Effector CD4-positive, alpha-beta T cell (primary cell): ENCODE measurements at places on chromosomes 16 and 17.

- no peak for DNase-seq
Observed at GRCh38 chr17:19958023-19958422, 19.6 kb downstream of the AKAP10 start.

- DNase-seq, result no peak
Observed at GRCh38 chr16:28098959-28099945, 35.7 kb upstream of the GSG1L start.

DNA sequence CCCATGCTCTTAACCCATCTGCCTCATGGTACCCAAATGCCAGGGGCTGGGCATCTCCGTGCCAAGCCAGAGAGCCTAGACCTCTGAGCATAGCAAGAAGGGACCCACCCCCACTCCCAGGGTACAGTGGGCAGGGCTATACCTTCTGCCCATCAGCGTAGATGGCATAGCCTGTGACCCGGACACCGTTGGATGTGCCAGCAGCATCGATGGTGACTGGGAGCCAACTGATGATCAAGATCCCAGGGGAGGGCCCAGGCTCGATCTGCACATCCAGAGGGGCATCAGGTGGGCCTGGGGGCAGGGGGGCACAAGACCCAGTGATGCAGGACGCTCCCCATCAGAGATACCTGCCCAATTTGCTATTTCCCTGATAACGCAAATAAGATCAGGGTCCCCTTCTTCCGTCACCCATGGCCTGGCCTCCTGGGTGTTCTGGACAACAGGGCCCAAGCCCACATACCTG is 17.1 kb downstream of the TSPOAP1 start:
- no peak for DNase-seq

- no peak for DNase-seq
Observed at GRCh38 chr17:81350320-81350890, 44.9 kb upstream of the BAHCC1 start.

DNA sequence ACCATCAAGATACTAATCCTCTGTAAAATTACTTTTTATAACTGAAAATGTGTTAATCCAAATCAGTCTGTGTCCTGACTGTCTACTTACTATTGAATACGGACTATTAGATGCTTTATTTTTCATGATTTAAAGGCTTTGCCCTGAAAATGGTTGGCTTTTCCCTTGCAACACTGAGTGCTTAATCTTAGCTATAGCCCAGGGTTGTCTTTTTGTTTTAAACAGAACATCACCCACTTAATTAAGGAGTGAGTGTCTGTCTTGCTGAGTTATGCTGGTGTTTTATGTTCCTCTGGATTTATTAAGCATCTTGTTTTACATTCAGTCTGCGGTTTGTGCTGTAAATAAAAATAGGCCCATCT is 11.0 kb downstream of the FTO start:
- no peak for DNase-seq

DNA sequence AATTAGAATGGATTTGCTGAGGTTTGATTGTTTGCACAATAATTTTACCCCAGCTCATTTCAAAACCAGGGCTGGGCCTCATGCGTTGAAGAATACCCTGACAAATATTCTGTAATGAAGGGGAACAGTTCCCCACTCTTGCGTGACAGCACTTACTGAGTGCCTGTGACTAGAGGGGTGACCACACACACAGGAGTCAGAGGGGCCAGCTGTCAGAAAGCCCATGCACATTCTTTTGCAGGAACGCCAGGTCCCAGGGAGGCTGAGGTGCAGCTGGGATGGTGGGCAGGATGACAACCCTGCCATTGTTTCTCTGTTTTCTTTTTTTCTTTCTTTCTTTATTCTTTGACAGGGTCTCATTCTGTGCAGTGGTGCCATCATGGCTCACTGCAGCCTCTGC is 44.6 kb downstream of the SMPD3 start:
- no peak for DNase-seq

GRCh38 chr17:69597898-69598692 is 183.6 kb downstream of the MAP2K6 start:
- no peak for DNase-seq

GRCh38 chr17:51147650-51148049 is 5.7 kb upstream of the NME1 start:
- no peak for DNase-seq

GRCh38 chr16:58418601-58419000 is 26.3 kb downstream of the GINS3 start:
- DNase-seq, result no peak

GRCh38 chr17:66306446-66306845 is 4.0 kb downstream of the PRKCA start:
- no peak for DNase-seq

DNA sequence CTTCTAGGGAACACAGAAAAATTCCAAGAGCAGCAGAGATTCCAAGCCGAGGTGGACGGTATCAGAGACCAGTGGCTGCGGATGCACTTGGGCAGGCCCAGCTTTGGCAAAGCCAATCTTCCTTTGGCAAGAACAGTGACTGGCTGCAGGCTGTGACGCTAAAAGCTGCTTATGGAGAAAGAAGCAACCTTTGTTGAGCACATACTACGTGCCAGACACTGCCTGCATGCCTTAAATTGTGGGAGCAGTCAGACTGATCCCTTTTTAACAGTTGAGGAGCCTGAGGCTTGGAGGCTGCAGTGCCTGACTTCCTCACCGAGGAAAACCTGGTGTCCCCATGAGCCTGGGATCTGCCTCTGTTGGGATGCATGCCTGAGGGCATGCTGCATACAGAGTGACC is 69.0 kb upstream of the AMZ2 start:
- DNase-seq, result no peak

- DNase-seq, result no peak
Observed at GRCh38 chr16:62038646-62039045, 2.4 kb upstream of the CDH8 start.

DNA sequence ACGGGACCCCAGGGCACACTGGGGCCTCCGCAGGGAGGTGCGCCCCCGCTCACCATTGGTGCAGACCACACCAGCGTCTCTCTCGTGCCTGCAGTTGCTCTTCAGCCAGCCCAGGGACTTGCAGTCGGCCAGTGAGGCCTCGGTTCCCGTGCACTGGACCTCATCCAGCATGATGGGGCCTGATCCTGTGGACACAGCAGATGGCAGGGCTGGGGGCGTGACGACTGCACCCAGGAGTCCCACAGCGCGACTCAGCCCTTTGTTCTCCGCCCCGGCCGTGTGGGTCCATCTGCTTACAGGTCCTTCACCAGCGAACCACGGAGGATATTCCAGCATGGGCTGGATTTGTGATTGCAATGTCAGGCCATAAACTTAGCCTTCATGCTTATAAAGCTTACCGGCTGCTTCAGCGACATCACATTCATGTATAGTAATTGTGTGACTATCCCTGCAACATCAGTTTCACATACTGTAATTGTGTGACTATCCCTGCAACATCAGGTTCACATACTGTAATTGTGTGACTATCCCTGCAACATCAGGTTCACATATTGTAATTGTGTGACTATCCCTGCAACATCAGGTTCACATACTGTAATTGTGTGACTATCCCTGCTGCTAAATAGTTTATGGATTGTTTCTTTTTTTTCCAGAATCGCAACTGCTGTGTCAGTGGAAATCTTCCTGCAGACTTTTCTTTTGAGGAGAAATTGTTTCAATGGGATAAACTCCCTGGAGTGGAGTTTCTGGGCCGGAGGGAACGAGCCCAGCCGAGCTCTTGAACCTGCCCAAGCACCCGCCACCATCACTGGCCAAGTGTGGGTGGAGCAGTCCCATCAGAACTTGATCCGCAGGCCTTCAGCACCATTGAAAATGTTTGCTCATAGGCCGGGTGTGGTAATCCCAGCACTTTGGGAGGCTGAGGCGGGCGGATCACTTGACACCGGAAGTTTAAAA is 4.8 kb downstream of the LGALS3BP start:
- DNase-seq, result no peak

- DNase-seq, result no peak
Observed at GRCh38 chr16:9333469-9333868, 242.0 kb downstream of the HAPSTR1 start.

DNA sequence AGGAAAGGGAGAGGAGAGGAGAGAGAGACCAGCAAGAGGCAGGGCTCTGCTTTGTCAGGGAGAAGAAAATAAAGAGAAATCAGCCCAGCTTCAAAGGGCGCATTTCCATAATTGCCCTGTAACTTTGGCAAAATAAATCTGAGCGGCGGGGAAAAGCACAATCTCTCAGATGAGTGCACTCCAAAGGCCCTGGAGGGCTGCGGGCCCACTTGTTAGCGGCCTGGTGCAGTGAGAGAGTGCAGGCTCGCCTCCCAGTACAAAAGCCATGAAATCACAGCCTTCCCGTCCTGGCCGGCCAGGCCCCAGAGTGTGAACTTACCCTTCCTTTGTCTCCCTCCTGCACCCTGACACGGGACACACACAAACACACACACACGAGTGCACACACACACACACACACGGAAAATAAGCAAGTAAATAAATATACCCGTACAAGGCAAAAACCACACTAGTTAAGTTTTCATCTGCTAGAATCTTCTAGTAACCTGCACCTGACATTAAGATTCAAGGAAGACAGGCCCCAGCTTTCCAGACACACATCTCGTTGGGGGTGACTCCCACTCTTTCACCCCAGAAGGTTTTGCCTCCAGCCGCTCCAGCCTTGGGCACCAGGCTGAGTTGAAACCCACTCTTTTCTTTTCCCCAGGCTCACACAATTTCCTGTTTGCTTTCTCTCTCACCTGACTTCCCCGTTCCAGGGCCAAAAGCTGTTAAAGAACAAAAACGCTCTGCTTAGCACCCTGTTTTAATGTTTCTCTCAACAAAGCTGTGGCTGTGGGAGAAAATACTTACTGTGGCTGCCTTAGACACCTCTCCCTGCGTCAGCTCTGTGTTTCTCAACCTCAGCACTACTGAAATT is 8.5 kb downstream of the IRX3 start:
- DNase-seq, result no peak

GRCh38 chr16:68790130-68790761 is 53.1 kb upstream of the TANGO6 start:
- no peak for DNase-seq

DNA sequence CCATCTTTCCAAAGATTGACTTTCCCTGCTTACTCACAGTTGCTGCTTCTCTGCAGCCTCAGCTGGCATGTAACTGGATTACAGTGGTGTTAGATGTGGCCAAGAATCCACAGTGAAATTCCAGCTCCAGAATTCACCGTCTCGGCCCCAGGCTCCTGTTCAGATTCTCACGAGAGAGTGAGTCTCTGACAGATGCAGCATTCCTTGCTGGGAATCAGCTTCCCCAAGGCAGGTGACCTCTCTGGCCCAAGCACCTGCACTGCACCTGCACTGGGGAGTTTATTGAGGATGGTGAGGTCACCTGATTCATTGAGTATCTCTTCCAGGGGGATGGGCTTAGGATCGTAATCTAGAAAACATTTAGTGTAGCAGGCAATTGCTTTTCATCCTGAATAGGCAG is 600.5 kb upstream of the RBFOX1 start:
- no peak for DNase-seq

- no peak for DNase-seq
Observed at GRCh38 chr16:72241930-72242329, 70.0 kb upstream of the PMFBP1 start.

- no peak for DNase-seq
Observed at GRCh38 chr16:28616636-28617035, 6.8 kb upstream of the SULT1A1 start.

GRCh38 chr16:56793492-56793891 is 63.6 kb downstream of the NUP93 start:
- DNase-seq, result no peak

DNA sequence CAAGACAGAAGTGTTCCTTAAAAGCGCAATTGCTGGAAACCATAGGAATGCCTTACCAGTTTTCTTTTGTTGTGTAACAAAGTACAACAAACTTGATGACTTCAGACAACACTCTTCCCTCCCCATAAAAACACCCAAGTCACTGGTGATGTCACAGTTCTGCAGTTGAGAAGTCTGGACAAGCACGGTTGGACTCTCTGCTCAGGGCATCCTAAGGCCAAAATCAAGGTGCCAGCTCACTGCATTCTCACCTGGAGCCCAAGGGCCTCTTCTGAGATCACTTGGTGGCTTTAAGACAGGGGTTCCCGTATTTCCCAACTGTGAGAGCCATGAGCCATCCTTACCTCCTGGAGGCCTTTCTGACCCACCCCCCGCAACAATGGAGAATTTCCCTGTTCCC is 45.6 kb upstream of the MEAK7 start:
- no peak for DNase-seq

DNA sequence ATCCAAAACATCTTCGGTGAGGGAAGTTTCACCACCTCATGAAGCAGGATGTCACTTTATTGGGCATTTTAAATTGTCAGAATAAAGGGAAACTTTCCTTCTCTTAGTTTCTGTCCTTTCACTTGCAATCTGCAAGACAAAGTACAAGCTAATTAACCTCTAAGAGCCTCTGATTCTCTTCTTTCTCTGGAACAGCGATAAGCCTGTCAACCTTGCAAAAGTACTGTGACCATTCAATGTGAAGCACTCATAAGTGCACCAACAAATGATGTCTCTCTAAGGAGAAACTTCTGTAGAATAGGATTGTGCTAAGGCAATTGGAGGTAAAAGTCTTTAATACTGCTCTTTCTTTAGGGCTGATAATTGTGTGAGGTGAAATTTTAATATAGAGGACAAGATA is 1622.3 kb downstream of the CDH8 start:
- DNase-seq, result no peak

DNA sequence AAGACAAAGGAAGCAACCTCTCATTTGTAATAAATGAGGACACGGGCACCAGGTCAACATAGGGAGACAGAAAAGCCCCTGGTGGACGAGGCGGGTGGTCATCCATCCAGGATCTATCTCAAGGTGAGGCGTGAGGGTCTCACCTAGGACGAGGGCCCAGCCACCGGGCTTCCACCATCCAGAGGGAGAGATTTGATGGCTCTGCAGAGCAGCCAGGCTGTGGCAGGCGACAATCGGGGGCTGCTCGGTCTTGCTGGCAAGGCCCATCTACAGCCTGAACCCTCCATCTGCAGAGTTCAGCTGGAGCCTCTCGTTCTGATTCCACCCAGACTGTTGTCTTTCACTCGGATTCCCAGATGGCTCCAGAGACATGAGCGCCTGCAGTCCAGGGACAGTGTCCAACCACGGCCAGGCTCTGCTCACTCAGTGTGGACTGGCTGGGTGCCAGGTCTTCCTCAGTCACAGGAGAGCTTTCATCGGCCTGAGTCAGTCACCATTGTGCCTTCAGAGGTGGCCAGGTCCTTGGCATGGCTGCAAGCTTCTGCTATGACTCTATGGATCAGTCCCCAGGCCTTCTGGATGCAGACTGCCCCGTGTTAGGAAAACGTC is 5.9 kb downstream of the LITAFD start:
- DNase-seq, result no peak

DNA sequence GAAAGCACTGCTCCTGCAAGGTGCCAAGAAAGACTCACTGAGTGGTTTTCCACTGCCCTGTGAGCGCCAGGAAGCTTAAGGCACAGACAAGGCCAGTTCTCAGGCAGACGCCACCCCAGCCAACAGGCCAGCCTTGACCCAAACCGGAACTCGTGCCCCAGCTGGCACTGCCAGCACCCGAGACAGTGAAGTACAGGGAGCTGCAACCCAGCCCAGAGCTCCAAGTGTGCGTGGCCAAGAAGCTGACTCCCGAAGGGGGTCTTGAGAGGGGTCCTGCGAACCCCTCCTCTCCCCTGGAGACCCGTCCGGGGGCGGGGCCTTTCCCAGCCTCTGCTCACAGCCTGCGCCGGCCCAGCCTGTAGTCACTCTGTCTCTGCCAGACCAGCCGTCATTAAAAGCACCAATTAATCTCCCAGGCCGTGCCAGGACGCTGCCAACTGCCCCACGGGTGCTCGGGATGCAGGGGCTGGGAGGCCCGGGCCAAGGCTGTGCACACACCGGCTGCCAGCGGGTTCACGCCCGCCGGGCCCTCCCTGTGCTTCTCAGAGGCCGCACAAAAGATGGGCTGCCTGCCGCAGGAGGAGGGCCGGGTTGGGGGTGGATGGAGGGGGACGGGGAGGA is 4.4 kb upstream of the SOX8 start:
- no peak for DNase-seq
